Smooth muscle cell of the pulmonary artery (primary cell): ENCODE measurements at places on chromosomes 7 and 10. TPM values are rescaled to one million over a fixed set of nuclear protein-coding genes. Genes with fewer than 3 reads are reported as not detected.

RAB11FIP2 gene
- 15.2 and 16.5 TPM in 2 replicates for total RNA-seq

ENTPD1 gene
- total RNA-seq, result 0.92 and 2.7 TPM in 2 replicates

AKR1D1 gene
- total RNA-seq, result 0.07 TPM in 1 of 2 replicates, not detected in the other

NIPSNAP2 gene
- total RNA-seq, result 28.1 and 28.2 TPM in 2 replicates

ADAMTS14 gene
- total RNA-seq, result 2.5 TPM in 2 replicates

LIPN gene
- total RNA-seq, result not detected in 2 replicates

CRYGN gene
- 0.13 TPM in 1 of 2 replicates, not detected in the other for total RNA-seq

SPAM1 gene
- not detected in 2 replicates for total RNA-seq

HABP2 gene
- total RNA-seq, result not detected in 2 replicates

STRIP2 gene
- 2.2 and 20.9 TPM in 2 replicates for total RNA-seq

TRIL gene
- total RNA-seq, result 0.40 and 1.8 TPM in 2 replicates

GAD2 gene
- total RNA-seq, result not detected in 2 replicates

GPNMB gene
- 205 and 214 TPM in 2 replicates for total RNA-seq

CYP2C8 gene
- total RNA-seq, result 0.07 TPM in 1 of 2 replicates, not detected in the other

C10orf105 gene
- under 0.01 TPM in 1 of 2 replicates, not detected in the other for total RNA-seq

PRSS37 gene
- not detected in 2 replicates for total RNA-seq

NUDT13 gene
- 1.1 and 1.6 TPM in 2 replicates for total RNA-seq

PIP gene
- total RNA-seq, result not detected in 2 replicates

TSPAN15 gene
- total RNA-seq, result 0.33 and 1.7 TPM in 2 replicates

ANKRD30A gene
- total RNA-seq, result not detected in 2 replicates

GIMAP4 gene
- 0.13 and 0.33 TPM in 2 replicates for total RNA-seq

ANKRD61 gene
- 0.13 TPM in 1 of 2 replicates, not detected in the other for total RNA-seq

SMO gene
- 17.6 and 18.9 TPM in 2 replicates for total RNA-seq

HECW1 gene
- total RNA-seq, result 0.26 and 0.33 TPM in 2 replicates

STK31 gene
- not detected in 2 replicates for total RNA-seq

CAPZA2 gene
- total RNA-seq, result 149 and 170 TPM in 2 replicates

NYAP1 gene
- total RNA-seq, result 1.4 and 2.3 TPM in 2 replicates

CYP2C19 gene
- not detected in 2 replicates for total RNA-seq

SUN3 gene
- not detected in 2 replicates for total RNA-seq

DKK1 gene
- total RNA-seq, result 134 and 633 TPM in 2 replicates

WDR37 gene
- 15.2 and 20.7 TPM in 2 replicates for total RNA-seq

PDLIM1 gene
- 25.7 and 37.0 TPM in 2 replicates for total RNA-seq

TMEM139 gene
- 0.23 TPM in 1 of 2 replicates, not detected in the other for total RNA-seq

RBP3 gene
- total RNA-seq, result not detected in 2 replicates

ATRNL1 gene
- 2.3 and 5.1 TPM in 2 replicates for total RNA-seq

BMPER gene
- 18.8 and 40.1 TPM in 2 replicates for total RNA-seq

CAV1 gene
- 405 and 784 TPM in 2 replicates for total RNA-seq

TFR2 gene
- 1.9 and 2.2 TPM in 2 replicates for total RNA-seq

NODAL gene
- not detected in 2 replicates for total RNA-seq

RAB19 gene
- total RNA-seq, result not detected in 2 replicates

PPIF gene
- 26.1 and 28.1 TPM in 2 replicates for total RNA-seq

MAT1A gene
- total RNA-seq, result not detected in 2 replicates

CTTNBP2 gene
- total RNA-seq, result 1.2 and 1.9 TPM in 2 replicates

CLIP2 gene
- 78.6 and 80.5 TPM in 2 replicates for total RNA-seq

NEUROG3 gene
- not detected in 2 replicates for total RNA-seq

PRLHR gene
- total RNA-seq, result not detected in 2 replicates
